ENCODE measurements at places on chromosomes 12 and 14.

GRCh38 chr12:80512781-80513180 is 68.7 kb downstream of the PTPRQ start:
- DNase-seq = no peak

DNA sequence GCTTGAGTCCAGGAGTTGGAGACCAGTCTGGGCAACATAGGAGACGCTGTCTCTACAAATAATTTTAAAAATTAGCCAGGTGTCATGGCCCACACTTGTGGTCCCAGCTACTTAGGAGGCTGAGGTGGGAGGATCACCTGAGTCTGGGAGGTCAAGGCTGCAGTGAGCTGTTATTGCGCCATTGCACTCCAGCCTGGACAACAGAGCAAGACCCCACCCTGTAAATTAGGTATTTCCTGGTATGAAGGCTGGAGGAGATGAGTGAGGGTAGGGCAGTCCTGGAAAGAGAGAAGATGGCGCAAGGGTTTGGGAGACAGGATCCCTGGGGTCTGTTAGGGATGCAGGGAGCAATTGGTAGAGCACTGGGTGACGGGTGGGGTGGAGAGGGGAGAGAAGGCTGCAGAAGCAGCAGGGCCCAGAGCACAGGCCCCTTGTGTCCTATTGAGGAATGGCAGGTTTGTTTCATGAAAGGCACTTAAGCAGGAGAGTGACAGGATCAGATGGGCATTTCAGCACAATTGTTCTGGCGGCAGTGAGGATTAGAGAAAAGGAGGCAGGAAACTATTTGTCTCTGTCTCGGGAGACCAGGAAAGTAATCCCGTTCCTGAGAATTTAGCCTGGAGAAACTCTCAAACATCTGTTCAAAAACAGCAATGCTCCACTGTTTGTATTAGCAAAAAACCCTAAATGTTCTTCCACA is 47.2 kb upstream of the KTN1 start:
- DNase-seq = no peak

DNA sequence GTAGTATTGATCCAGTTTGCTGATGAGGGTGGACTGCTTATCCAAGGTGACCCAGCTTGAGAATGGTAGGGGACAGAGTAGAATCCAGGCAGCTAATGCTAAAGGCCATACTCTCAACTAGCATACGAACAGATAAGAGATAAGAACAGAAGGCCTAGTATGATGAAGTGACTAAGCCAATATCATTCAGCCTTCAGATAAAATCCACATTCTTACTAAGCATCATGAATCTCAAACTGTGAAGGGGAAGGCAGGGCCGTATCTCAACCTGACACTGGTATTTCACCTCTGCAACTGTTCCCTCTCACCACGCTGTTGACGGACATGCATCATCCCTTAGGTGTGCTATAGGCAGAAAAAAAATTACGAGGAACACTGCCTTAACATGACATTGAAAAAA is 8.1 kb upstream of the CKAP4 start:
- DNase-seq = no peak

- no peak for DNase-seq
These were observed 69.5 kb downstream of the BTG1 start for GRCh38 chr12:92076101-92076500.

- DNase-seq = no peak
These were observed 1044.3 kb downstream of the BCL11B start for GRCh38 chr14:98227727-98228111.

- no peak for DNase-seq
These were observed 1.0 kb upstream of the GPX2 start for GRCh38 chr14:64943556-64943955.

DNA sequence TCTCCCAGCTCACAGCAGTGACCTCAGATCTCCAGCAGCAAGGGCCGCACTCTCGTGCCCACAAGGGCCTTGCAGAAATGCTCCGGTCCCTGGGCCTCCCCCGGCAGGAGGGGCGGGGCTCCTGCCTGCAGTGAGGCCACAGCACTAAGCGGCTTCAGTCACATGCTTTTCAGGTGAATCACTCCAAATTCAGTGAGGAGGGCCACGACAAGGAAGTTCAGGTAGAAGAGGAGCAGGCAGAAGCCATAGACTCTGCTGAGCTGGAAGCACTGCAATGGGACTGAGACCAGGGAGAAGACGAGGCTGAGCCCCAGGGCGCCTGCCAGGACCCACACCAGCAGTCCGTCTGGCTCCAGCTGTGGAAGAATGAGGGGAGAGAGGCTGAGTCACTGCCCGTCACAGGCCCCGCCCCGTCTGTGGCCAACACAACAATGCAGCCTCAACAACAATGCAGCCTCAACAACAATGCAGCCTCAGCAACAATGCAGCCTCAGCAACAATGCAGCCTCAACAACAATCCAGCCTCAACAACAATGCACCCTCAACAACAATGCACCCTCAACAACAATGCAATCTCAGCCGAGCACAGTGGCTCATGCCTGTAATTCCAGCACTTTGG is 35.2 kb downstream of the SLC8B1 start:
- DNase-seq = peak; percentile 79

DNA sequence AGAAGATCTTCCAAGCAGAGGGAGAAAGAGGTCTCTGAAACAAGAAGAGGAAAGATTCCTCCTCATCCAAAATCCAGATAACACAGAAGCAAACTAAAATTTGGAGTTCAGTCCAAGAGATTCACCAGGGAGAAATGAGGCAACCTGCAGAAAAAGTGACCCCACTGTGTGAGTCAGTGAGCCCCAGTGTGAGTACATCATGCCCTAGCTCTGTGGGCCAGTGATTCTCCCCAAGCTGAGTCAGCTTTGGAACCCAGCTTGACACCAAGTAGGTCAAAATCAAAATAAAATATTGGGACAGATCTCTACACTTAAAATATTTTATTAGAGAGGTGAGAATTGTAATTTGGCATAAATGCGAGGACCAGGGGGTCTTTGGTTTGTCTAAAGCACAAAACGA is 17.2 kb downstream of the CLEC2B start:
- no peak for DNase-seq

DNA sequence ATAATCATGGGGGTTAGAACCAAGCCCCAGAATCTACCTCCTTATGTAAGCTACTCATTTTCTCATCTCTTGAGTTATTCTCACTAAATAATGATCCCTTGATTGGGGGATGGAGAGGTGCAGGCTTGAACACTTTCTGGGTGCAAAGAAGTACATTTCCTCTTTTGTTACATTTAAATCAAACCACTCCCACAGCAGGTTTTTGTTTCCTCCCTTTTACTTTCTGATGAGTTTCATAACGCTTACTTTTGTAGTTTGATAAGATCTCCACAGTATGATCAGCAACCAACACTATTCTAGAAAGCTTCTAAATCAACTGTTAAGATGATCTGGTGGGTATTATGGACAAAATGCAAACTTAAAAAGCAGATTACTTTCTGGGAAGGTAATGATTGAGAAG is 20.5 kb downstream of the VCPKMT start:
- DNase-seq = no peak

DNA sequence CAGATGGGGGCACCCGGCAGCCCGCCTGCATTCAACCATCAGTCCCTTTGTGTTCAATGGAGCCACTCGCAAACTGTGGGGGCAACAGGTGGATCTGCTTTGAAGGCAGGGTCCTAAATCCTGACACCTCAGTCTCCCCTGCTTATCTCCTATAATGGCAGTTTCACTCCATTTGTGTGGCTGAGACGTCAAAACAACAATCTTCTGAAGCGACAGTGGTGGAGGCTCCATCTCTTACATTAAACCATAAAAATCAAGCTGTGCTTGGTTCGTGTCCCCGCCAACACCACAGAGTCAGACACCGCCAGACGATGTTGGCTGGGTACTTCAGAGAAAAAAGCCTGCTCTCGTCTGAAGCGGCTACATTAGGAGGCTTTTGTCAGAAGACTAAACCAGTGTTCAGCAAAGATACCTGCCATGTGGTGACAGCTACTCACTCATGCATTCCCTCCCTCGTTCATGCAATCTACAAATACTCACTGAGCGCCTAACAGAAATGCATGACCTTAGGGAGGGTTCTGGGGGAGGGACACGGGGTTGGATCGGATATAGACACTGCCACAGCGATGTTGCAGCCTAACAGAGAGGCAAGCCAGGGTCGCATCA is 253.9 kb downstream of the FOXN3 start:
- peak; percentile 18 for DNase-seq
